ENCODE measurements at places on chromosomes 13 and 19. TPM values are rescaled to one million over a fixed set of nuclear protein-coding genes. Genes with fewer than 3 reads are reported as not detected.

The GPR12 gene
- not detected for total RNA-seq

The NCCRP1 gene
- not detected for total RNA-seq

DNA sequence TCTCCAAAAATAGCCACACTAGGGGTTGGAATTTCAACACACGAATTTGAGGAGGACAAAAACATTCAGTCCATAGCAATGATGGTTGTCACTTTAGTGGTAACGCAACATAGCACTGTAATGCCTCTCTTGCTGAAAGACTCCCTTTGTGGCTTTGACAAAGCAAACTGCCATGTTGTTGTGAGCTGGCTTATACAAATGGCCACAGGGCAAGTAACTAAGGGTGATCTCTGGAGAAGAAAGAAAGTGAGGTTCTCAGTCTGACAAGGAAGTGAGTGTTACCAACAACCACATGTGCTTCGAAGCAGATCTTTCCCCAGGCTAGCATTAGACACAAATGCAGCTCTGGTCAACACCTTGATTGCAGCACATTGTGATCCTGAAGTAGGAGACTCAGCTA lies 79.1 kb upstream of the PCDH17 start:
- H3K4me1 ChIP-seq: no peaks in the 10 kb centered on the region
- no peaks in the 10 kb centered on the region for H3K27me3 ChIP-seq
- no peak overlapping the region for H3K4me3 ChIP-seq
- no peak overlapping the region for H3K27ac ChIP-seq

DNA sequence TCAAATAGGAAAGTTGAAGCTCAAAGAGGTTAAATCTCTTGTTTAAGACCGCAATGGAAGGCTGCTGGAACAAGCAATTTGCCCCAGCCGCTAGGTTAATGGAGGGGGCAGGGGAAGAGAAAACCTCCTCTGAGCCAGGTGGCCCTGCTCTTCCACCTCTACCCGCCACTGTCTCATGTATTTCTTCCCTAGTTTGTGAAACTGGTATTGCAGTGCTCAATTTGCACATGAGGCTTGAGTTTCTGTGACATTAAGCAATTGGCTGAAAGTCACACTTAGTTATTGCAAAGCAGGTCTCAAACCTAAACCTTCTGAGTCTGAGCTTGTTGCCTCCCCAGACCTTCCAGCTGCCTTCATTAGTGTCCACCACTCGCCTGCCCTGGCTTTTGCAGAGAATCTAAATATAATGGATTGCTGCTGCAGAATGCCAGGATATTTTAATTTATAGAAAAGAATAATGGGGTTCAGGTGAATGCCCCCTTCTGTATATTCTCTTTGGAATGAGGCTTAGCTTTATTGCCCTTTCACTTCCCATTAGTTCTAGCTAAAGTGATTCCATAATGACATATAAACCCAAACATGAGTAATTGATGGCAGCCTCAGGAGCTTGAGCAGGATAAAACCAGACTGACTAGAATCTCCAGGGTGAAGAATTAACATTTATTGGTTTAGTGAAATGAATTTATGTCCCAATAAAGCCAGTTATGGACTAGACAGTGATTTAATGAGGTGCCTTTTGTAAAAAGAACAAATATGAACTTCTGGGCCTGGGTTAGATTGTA lies 27.0 kb upstream of the OLFM4 start:
- no peak overlapping the region for H3K27ac ChIP-seq
- no peaks in the 10 kb centered on the region for H3K36me3 ChIP-seq
- no peaks in the 10 kb centered on the region for H3K4me1 ChIP-seq

GRCh38 chr13:85671336-85671735 lies 127.9 kb downstream of the SLITRK6 start:
- no peak overlapping the region for H3K27ac ChIP-seq
- no peak overlapping the region for H3K4me3 ChIP-seq
- H3K27me3 ChIP-seq: no peaks in the 10 kb centered on the region
